Endothelial cell (in vitro differentiated cells): ENCODE measurements at places on chromosomes 3 and 15. TPM values are rescaled to one million over a fixed set of nuclear protein-coding genes. Genes with fewer than 3 reads are reported as not detected.

DNA sequence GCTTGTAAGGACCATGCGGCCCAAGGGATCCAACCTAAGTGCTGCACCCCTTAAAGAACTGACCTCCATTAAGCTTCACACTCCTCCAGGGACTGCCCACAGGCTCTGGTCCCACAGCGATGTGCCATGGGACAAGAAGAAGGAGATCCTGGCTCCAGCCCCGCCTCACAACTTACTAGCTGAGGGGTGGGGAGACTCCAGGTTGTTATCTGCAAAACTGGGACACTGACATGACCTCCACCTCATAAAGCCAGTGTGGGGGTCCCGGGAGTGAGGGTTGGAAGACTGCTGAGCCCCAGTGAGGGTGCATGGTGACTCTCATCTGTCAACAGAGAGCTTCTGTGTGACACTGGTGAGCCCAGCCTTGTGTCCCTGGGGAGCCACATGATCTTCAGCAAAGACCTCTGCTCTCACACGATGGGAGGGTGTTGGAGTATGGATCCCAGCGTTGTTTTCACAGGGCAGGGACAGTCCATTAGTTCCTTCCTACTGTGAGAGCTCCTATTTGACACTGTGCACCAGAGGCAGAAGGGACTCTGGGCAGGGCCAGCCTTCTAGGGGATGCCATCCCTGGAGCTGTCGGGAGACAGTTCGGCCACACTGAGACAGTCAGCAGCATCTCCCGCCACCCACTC is 26.7 kb downstream of the EAF1 start:
- DNase-seq, result no peak

DNA sequence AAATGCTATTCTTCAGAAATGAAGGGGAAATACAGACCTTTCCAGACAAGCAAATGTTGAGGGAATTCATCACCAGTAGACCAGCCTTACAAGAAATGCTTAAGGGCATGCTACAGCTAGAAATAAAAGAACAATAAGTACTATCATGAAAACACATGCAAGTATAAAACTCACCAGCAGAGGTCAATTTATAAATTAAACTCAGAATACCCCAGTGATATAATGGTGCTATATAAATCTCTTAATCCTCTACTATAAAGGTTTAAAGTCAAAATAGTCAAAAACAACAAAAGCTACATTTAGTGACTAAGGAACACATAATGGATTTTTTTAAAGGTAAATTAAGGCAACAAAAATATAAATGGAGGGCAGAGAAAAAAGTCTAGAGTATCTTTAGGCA is 142.5 kb downstream of the CPNE4 start:
- DNase-seq, result no peak

GRCh38 chr15:31279221-31280045 is 47.2 kb upstream of the KLF13 start:
- DNase-seq, result no peak

DNA sequence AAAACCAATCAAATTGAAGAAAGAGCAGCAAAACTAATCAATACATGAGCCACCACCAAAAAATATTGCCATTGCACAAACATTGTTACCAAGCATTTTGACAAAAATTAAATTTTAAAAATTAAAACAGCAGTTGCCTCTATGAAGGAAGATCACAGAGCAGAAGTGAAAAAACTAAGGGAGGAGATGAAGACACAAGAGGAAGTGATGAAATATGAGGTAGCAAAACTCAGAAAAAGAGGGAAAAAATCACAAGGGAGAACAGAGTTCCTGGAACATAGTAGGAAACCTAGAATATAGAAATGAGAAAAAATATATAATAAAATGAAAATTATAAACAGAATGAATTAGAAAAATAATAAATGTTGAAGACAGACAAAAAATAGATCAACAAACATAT is 7.3 kb upstream of the SERPINI2 start:
- DNase-seq, result no peak

DNA sequence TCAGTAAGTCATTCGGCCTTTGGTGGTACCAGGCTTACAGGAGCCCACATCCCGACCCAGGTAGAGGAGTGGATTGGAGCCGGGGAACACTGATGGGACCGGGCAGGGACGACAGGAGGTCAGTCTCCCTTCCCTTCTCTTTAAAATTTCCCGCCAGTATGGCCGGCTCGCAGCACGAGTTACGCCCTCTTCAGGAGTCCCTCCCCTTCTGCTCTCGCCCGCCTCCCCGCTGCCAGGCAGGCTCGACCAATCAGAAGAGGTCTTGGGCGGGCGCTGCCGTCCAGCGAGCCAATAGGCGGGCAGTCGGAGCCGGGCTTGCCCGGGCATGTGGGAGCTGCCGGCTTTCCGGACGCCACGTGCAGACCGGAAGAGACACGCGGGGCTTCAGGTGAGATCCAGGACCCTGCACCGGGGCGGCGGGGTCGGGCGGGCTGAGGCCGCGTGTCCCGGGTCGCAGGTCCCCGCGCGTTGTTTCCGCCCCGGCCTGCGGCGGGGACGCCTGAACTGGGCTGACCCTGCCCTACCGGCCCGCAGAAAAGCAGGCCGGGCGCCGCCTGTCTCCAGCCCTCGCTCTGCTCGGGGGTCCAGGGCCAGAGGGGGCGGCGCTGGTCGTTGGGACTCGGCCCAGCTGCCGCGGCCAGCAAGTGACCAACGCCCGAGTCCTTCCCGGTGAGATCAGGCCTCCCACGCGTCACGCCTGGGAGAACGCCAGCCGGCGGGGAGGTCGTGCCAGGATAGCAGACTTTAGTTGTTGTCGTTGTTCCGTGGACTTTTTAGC is at the start of gene AEN:
Gene AEN (plus strand): TSS at position 346 of the 778 bp plus-strand sequence. CDS start 4,870 bp downstream, outside the sequence.
- peak; percentile 96 for DNase-seq

GRCh38 chr3:49683162-49683561 is 6.1 kb downstream of the MST1 start:
- no peak for DNase-seq

DNA sequence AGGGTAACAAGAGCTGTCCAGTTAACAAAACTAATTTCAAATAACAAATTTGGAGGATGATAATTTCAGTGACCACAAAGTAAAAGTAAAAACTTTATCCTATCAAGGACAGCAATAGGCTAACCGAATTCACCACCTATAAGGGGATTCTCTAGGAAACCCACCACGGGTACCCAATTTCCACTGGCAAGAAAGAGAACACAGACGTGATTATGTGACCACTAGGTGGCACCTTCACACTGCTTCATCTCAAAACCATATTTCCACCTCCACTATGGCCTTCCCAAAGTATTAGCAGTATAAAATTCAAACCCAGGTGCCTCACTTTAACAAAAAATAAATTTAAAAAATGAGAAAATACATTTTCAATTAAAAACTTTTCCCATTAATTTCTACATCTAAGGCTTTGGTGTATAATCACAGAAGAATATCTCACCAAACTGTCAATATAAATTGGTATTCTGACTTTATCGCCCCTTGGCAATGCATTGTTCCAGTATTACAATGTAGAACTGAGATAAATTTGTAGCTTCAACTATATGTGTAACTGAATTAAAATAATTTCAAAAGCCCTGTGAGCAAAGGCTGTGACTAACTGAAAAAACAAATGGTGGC is 96.5 kb downstream of the FSIP1 start:
- peak; percentile 44 for DNase-seq

DNA sequence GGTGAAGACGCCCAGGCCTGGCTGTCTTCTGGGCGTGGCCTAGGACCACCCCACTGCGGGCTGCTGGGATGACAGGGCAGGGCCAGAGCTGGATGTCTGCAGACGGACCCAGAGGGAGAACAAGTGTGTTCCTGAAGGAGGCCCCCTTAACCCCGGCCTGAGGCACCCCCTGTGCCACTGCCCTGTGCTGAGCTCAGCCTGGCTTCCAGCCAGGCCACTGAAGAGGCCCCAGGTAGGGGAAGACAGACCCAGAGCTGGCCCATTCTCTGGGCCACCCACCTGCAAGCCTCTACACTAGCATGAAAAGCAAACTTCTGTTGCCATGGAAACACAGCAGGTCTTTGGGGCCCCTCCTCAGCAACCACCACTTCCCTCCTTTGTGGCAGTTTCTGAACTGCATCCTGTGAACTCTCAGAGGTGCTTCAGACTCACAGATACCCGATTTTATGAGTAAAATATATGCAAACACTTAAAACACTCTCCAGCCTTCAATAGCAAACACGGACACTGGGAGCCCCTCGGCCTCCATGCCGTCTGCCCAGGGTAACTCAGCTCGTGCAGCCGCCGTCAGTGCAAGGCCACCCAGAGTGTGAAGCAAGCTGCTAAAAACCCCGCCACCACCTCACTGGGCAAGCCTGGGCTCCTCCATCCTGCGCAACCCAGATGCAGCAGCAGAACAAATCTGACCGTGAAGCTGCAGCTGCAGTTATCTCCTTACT is 42.5 kb downstream of the CMTM6 start:
- peak; percentile 55 for DNase-seq

GRCh38 chr3:153089620-153090019 is 72.4 kb upstream of the RAP2B start:
- DNase-seq, result no peak

GRCh38 chr3:167823738-167824137 is 88.2 kb downstream of the SERPINI1 start:
- no peak for DNase-seq

DNA sequence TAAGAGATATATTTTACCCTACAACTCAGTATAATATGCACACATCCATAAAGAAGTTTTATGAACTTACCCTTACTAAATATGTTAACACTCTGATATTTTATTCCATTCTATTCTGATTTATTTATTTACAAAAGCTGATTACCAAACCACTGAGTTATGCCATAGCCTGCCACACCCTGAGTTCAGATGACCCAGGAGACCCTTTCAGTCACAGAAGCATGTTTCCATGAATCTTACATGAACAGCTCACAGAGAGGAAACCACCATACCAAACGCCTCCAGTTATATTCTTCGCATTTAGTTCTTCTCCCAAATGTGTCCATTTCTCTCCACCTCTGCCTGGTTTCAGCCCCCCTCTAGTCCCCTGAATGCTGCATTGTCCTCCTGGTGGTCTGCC is 103.5 kb downstream of the SEMA5B start:
- no peak for DNase-seq

GRCh38 chr3:15557511-15557946 is 36.0 kb upstream of the COLQ start:
- DNase-seq, result peak; percentile 60

DNA sequence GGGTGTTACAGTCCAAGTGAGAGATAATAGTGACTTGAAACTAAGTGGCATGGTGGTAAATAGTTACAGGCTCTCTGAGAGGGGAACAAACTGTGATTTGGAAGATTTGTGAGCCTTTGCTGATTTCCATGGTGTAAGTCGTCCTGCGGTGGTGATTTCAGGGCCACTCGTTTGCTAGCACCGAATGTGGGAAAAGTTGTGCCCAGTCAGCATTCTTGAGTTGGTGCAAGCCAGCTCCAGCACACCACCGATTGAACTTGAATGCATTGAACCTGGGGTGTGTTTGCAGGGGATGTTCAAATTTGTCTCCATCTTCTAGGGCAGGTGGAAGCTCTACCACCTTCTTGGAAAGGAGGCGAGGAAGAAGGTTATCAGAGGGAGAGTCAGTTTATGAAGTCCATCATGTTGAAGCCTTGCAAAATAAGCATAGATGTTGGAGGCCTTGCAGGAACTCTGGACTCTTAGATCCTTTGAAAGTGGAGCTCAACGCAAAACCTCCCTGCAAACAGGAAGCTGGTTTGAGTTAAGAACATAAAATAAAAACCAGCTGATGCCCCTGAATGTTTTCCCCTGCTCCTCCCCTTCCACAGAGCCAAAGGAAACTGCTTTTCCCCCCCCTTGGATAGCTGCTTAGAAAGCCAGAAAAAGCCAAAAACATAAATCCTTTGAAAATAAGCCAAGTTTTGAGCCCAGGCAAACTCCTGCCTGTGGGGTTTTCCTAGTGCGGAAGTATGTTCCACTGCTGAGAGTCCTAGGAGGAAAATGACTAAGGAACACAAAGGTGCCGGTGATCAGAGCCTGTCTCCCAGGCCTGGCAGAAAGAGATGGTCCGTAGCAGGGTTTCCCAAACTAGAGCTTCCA is 21.9 kb downstream of the MAPKBP1 start:
- no peak for DNase-seq

DNA sequence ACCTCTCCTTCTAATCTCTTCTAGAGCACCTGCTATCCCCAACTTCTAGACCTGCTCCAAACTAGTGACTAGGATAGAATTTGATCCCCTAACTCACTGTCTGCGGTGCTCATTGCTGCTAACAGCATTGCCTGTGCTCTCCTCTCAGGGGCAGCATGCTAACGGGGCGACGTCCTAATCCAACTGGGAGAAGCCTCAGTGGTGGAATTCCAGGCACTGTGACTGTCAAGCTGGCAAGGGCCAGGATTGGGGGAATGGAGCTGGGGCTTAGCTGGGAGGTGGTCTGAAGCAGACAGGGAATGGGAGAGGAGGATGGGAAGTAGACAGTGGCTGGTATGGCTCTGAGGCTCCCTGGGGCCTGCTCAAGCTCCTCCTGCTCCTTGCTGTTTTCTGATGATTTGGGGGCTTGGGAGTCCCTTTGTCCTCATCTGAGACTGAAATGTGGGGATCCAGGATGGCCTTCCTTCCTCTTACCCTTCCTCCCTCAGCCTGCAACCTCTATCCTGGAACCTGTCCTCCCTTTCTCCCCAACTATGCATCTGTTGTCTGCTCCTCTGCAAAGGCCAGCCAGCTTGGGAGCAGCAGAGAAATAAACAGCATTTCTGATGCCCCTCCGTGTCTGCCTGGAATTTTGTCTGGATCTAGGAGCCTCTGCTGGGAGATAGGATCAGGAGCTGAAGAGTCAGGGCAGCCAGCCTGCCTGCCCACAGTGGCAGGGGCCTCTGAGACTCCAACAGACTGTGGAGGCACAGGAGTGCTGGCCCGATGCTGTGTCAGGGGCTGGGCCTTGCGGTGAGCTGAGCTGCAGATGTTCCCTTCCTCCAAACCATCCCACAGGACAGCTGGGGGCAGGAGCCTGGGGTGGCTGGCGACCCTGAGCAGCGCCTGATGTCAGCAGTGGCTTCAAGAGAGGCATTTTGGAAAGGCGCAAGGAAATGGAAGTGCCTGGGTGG is 3.0 kb downstream of the ISLR start:
- no peak for DNase-seq

DNA sequence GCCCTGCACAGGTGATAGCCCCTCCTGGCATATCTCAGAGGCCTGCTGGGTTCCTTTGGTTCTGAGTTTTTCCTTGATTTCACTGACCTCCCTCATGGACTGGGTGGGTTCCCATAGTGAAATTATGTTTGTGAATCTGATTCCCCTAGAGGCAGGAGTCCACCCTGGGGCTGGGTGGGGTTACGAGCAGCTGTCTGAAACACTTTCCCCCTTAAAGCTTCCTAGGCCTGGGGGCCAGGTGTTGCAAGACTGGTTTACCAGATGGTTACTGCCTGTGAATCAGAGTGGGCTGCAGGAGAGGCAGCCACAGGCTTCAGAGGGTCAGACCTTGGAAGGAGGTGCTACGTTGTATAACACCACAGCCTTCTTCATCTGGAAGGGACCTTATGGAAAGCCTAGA is 34.3 kb downstream of the IL20RB start:
- DNase-seq, result no peak

- DNase-seq, result no peak
These were observed 12.5 kb upstream of the CAMKV start for GRCh38 chr3:49882166-49882565.

TBC1D23 gene
- 31.2 TPM for total RNA-seq

ECE2 gene
- total RNA-seq, result not detected

CLDN16 gene
- total RNA-seq, result not detected

ZCWPW2 gene
- 0.80 TPM for total RNA-seq
